Stimulated activated CD4-positive, alpha-beta T cell treated with anti-CD3 and anti-CD28 coated beads, Interleukin-15, amount 100 ng/mL, for 1 hour (primary cell): ENCODE measurements at places on chromosomes 6 and 20.
A peak's percentile ranks its signal among the peaks of the same experiment; 100 is the strongest.

- DNase-seq, result no peak
Observed at GRCh38 chr6:170286246-170286933, 4.5 kb downstream of the DLL1 start.

GRCh38 chr20:49187330-49187850, 744 bp downstream of the STAU1 start:
- DNase-seq, result no peak

DNA sequence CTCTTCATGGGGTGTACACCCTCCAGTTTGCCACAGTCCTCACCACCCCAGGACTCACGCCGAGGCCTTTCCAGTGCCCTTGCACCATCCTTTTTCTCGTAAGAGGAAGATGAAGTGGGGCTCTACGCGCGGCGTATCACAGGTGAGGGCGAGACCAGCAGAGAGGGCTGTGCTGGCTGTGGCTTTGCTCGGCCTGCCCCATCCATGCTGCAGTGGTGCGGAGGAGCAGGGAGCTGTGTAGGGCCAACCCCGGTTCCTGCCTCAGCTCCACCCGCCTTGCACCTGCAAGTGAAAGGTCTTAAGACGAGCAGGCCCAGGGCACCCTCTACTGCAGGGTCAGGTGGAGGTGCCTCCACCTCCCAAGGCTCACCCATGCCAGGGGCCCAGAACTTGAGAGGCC, 24.1 kb downstream of the RBCK1 start:
- DNase-seq, result no peak

GRCh38 chr6:1667012-1667804, 57.5 kb downstream of the FOXC1 start:
- DNase-seq, result no peak

GRCh38 chr6:46103441-46104115, 26.2 kb upstream of the ENPP4 start:
- no peak for DNase-seq

DNA sequence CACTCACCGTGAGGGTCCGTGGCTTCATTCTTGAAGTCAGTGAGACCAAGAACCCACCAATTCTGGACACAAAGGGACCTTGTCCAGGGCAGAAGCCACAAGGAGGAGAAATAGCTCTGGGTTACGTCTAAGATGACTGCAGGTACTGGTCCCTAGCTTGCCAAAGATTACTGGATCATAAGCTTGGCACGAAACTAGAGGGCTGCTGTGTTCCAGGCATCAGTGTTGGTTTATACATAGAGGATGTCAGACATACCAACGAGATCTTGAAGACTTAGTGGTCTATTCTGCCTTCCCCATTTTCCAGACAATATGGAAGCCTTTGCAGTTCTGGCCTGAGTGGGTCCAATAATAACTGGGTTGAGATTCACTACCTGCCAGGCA, 175.7 kb downstream of the TBX18 start:
- no peak for DNase-seq

DNA sequence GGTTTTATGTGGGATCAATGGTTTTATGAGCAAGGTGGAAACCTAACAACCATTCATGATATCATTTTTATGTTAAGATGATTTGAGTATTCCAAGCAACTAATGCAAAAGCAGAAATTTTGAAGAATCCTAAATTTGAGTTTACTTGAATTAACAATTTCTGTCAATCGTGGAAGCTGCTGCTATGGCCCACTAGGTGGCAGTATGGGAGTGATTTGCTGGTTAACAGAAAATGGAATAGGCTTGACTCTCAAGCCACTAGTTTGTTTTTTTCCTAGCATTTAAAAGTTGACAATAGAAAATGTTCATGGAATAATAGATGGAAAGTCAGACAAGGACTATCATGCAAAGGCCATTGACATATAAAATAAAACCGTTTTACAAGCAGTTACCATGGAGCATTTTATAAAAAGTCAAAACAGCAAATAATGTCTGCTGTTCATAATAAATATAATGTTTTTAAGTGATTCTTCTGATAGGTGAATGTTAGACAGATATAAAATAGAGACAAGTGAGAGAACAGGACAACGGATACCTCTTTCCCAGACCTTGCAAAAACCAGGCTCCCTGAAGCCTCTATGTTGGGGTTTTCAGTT, 43.0 kb upstream of the TMEM200A start:
- peak; percentile 12 for DNase-seq
